AG09319 (cell line): ENCODE measurements at places on chromosomes 13 and 19.

GRCh38 chr13:45316338-45316737, 24.6 kb downstream of the TPT1 start:
- DNase-seq = no peak

DNA sequence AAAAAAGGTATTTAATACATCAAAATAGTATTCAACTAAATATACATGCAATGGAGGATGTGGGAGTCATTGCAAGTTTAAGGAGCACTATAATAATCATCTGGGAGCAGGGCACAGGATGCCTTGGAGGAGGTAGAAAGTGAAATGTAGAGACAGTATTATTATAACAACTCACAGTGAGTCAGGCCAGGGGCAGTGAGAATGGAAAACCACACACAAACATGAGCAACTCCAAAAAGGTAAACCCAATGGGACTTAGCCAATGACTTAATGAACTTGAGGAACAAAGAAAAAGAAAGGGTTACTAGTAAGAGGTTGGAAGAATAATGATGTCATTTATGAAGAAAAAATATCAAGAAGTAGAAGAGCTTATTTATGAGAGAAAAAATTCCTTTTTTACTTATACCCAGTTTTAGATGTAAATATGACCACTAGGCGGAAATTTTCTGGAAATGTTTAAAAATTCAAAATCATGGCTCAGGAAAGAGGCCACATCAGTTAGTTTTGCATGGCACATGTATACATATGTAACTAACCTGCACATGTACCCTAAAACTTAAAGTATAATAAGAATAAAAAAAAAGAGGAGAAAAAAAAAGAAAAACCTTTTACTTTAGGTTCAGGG, 389.3 kb downstream of the SUCLA2 start:
- DNase-seq = no peak

- no peak for DNase-seq
Observed at GRCh38 chr13:34654647-34655046, 287.4 kb upstream of the NBEA start.

DNA sequence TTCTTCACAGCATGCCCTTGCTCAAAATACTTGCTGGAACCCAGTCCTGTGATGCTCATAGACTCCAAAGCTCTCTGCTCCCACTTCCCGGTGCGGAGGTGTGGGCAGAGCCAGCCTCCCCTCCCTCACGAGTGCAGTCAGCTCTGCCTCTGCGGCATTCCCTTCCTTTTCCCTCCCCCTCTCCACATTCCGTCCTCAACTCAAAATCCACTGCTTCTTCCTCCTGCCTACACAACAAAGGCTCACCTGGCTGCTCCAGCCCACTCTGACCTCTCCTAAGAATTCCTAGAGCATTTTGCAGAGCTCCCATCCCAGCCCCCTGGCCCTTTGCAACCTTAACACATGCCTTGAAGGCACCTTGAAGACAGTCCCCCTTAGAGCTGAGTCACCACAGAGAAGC, 527.9 kb downstream of the MYO16 start:
- DNase-seq = no peak

- DNase-seq = no peak
Observed at GRCh38 chr13:25980255-25980654, 71.6 kb downstream of the SHISA2 start.

GRCh38 chr13:30972888-30973377, 40.5 kb downstream of the TEX26 start:
- DNase-seq = peak; percentile 36

GRCh38 chr19:13887517-13887916, 10.6 kb downstream of the NANOS3 start:
- DNase-seq = no peak

- no peak for DNase-seq
Observed at GRCh38 chr13:40060296-40061007, 405.0 kb downstream of the COG6 start.
